ENCODE measurements at places on chromosomes 6 and 20.

DNA sequence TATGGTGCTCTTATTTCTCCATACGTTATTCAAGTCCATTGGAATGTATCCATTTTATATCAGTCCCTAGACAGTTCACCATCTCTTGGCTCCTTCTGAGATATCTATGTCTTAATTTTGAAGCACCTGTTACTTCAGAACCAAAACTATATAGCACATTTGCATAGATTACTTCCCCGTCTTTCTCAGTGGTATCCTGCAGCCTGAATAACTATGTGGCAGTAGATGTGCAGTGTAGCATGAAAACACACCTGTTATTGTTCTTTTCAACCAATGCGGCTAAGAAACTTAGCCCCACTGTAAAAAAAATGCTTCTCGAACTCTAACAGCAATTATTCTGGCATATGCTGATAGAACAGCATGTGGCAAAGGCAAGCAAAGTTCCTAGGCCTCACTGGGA is 1184.4 kb upstream of the ADGRB3 start:
- DNase-seq, result no peak

- no peak for DNase-seq
Measured at GRCh38 chr6:37218061-37218460, 39.5 kb upstream of the TBC1D22B start.

DNA sequence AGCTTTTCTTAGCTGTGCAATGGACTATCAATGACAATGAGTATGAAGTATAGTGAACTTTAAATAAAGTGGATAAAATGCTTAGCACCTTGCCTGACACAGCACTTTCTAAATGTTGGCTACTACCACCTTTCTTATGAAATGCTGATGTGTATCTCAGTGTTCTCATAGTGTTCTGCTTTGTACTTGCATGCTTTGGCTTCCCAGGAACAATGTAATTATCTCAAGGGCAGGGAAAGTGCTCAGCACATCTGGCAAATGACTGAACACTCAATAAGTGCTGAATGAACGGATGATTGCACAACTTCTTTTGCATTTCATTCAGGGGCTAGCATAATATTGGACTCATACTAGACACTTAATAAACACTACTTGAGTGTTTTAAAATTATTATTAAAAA is 28.2 kb upstream of the NOX3 start:
- DNase-seq, result no peak

GRCh38 chr20:52102126-52102525 is 89.5 kb downstream of the ZFP64 start:
- no peak for DNase-seq

- DNase-seq, result no peak
Measured at GRCh38 chr20:40471261-40471629, 217.8 kb downstream of the MAFB start.

DNA sequence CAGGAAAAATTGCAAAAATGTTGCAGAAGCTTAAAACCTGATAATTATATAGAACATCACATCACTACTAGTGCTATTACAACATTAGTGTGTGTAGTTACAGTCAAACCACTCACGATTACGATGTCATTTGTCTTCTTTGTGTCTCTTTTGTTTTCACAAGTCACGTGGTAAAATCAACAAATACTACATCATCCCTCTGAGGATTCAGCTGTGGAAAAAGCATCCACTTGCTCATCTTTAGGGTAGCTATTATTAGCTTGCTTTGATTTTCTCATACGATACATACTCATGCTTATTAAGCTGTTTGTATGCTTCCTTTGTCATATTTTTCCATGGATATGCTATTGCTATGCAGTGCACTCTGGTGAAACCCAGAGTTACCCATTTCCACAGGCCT is 22.2 kb upstream of the ATXN1 start:
- no peak for DNase-seq

DNA sequence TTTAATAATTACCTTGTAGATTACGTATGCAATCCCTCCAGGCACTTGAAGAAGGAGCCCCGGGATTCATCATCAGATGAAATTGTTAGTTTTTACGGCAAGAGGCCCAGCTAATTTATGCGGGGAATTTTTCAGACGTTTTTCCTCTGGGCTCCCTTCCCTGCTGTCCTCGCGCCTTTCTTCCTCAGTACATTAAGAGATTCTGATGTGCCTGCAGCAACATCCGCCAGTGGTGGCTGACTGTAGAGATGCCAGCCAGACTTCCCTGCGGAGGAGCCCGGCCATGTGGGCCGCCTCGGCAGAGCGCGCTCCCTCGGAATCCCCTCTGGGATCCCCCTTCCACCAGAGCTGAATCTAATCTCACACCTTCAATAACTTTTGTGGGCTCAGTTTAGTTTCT is 46.4 kb upstream of the POU3F2 start:
- no peak for DNase-seq

DNA sequence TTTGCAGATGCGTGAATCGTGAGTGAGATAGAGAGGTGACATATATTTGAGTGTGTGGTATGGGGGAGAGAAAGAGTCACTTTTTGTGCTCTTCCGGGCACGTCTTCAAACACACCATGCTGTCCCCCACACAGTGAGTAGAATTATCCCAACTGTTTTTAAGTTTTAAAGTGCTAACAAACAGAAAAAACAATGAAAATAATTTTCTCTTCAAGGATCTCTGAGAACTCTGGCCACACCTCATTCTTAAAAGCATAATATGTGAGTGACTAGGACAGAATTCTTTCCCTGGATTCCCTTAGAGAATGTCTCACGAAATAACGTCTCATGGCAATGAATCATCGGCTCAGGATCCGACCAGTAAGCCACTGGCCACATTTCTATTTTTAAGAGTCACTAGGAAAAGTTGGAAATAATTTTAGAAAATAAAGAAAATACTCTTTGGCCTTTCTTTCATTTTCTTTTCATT is 235.7 kb upstream of the ZNF217 start:
- peak; percentile 34 for DNase-seq

GRCh38 chr20:3901028-3901705 is 12.0 kb downstream of the PANK2 start:
- DNase-seq, result no peak

DNA sequence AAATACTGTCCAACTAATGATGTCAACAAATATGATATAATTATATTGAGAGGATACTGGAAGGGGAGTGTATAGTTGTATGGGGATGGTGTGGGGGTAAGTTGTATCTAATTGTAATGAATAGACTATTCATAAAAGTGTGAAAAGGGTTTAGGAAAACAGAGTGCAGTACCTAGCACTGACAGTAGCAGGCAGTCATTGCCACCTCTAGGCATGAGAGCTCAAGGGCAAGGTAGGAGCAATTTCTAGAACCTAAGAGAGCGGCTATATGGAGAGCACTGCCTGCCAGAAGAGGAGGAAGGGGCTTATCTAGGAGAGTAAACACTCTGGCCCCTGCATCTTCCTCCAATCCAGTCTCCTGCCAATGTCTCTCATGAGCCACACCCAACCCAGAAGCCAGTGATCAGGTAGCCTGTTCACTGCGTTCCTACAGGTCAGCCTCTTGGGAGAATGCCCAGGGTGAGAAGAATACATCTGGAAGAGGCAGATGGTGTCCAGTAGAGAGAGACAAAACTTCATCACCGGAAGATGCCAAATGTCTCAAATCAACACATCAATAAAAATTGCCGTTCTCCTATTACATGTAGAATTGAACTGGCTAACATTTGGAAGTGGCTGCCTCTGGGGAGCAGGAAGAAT is 200.0 kb downstream of the LY86 start:
- no peak for DNase-seq

- peak; percentile 82 for DNase-seq
Measured at GRCh38 chr20:10673842-10674683, at the start of gene JAG1. TSS of gene JAG1 (minus strand) at chr20:10673999. CDS start at chr20:10673530, 469 bp downstream.

GRCh38 chr6:36267731-36268477 is 2.0 kb upstream of the PNPLA1 start:
- no peak for DNase-seq

DNA sequence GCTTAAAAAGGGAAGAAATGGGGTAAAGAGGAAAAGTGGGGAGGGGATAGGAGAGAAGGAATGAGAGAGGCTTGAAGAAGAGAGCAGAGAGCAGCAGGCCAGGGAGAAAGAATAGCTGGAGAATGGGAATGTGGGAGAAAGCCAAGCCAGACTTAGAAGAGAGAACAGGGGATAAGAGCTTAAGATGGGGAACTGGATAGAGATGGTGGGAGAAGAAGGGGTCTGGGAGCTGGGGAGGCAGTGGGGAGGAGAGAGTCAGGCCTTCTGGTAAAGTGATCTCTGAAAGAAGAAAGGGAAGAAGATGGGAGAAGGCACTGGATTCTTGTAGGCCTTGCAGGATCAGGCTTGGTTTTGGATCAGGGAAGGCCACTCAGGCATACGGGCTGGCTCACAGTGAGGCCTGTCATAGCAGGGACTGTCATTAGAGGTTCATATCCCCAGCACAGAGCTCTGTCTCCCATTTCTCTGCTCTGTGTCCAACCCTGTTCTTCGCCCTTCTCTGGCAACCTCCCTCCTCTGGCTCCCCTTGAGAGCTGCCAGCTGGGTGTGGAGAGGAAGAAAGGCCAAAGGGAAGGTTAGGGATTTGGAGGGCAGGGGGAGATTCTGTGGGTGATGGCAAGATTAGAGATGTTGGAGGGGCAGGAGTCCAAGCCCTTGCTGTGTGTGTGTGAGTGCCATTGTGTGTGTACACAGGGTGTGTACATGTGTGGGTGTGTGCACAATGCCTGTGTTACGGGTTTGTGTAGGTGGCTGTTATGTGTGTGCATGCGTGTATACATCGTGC is 9.3 kb downstream of the SYNGAP1 start:
- DNase-seq, result no peak

DNA sequence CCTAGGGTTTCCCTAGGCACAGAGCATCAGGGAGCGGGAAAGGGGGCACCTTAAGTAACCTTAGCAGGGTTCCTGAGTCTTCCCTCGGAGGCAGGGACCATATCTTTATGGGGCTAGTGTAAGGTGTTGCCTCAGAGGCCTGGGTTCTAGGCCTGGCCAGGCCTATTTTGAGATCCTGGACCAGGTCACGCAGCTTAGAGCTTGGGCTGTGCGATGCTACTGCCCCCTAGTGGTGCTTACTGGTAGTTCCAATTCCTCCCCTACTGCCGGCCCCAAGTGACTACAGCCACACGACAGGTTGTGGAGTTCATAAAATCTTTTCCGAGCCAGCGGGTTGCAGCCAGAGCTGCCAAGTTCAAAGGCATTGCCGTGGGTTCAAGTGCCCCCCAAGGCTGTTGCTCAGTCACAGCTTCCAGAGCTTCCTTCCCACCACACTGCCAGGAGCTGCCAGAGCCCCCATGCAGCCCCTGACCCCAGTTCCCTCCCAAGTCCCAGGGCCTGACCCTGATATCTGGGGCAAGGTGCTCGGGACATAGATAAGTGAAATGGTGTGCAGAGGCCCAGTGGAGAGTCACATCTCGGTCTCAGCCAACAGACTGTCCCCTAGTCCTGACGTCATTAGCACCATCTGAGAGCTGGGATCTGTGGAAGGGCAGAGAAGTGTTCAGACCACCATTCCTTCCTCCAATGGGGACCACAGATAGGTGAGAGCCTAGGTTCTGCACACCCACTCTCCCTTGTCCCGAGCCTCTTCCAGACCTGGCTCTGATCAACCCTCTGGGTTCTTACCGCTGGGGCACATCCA is 3.3 kb downstream of the LRRC73 start:
- DNase-seq, result peak; percentile 86

GRCh38 chr6:107344383-107344782 is 115.0 kb downstream of the PDSS2 start:
- DNase-seq, result no peak

DNA sequence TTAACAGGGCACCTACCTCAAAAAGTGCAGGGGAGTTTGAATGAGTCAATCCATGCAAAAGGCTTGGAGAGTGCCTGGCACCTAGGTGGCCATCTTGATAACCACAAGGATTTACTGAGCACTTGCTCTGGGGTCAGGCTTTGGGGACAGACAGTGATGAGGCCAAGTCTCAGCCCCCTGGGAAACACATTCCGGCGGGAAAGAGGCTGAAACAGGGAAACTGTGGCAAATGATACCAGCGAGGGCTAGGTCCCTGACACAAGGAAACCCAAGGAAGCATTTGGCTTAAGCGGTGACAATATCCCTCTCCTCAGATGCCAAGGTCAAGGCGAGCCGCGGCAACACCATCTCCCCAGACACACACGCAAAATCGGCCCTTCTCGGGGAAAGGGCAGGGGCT is 527 bp upstream of the DOK5 start:
- DNase-seq, result no peak

- DNase-seq, result no peak
Measured at GRCh38 chr6:101015541-101015940, 134.4 kb upstream of the ASCC3 start.

DNA sequence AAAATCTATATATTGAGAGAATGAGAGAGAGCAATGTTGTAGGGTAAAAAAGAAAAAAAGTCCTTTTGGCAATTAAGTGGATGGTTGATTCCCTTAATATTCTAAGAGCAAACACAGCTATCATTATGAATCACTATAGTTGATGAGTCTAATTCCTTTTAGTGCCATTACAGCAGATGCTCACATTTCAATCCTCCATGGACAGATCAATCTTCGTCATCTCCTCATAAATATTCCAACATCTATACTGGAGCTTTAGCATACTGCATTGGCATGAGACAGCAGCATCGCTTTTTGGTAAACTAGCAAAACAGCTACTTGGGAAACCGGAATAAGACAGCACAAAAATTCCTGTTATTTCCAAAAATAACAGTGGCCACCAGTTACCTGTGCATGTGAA is 796.7 kb downstream of the QKI start:
- DNase-seq, result no peak

- no peak for DNase-seq
Measured at GRCh38 chr20:18066421-18067333, 9.0 kb upstream of the OVOL2 start.

- DNase-seq, result no peak
Measured at GRCh38 chr20:45779011-45779915, 12.4 kb downstream of the WFDC3 start.

DNA sequence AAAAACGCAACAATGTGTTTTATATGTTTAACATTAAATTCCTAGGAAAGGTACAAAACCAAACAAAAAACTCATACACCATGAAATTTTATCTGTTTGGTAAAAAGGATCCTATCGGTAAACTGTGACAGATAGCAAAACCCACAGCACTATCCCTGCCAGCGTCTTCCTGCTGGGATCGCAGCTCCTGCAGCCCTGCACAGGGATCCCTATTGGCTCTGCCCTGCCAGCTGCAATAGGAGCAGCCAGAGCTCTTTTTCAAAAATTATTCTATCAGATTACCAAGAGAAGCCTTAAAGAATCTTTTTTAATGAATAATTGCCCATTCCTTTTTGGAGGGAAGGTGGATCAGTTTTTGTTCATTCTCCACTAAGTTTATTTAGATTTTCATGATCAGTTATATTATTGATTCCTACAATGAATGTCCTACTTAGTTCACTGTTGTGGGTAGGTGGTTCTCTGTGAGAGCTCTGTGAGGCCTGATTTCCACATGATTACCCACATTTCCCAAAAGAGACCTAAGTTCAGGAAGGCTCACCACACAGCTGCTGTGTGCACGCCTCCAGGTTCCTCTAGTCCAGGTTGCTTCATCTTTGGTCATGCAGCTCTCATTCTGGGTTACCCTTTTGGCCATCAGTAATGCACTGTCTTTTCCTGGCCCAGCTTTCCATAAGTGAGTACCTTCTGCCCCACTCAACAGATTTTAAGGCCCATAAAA is 293.8 kb downstream of the FRK start:
- DNase-seq, result no peak

GRCh38 chr6:141158740-141159139 is 974.0 kb upstream of the GJE1 start:
- no peak for DNase-seq
